NCI-H1436 (cell line): ENCODE measurements at places on chromosomes 3 and 15.

- DNase-seq = no peak
These were observed 19.6 kb upstream of the CHMP2B start for GRCh38 chr3:87207460-87207859.

DNA sequence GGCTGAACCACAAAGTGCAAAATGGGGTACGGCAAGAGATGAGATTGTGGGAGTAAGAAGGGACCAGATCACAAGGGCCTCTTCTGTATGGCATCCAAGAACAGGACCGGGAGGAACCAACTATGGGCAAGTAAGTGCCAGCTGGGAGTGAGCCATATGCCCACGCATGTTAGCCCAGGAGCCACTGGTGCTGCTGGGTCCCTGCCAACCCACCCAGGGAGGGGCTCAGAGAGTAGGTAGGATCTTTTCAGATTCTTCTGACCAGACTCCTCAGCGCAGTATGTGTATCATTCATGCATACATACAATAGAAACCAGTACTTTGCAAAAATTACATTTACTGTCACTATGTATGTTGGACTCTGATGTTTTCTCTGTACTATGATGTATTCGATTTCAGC is 54.0 kb downstream of the RAB11A start:
- DNase-seq = no peak

DNA sequence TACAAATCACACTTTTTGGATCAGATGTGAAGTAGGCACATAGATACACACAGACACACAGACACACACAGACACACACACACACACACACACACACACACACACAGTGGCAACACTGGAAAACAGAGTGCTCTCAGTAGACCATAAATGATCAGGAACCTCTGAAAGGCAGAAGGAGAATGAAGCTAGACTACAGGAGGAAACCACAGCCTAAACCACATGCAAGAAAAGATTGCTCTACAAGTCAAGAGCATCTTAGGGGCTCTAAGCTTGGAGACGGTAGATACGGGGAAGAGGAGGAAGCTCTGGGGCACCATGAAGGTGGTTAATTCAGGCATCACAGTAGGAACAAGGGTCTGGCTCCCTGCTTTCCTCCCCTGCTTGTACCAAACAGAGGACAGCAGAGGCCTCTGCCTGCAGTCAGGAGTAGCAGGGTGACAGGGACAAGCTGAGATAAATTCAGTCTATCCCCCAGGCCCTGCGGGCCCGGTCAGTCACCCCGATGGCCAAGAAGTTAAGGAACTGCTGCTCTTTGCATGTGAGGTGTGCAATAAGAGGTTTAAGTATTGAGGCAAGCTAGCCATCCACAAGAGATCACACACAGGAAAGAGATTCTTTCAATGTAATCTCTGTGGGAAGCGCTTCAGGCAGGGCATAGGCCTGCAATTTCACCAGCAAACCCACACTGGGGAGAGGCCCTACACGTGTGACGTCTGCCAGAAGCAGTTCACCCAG is 23.5 kb upstream of the ARPIN start:
- no peak for DNase-seq

DNA sequence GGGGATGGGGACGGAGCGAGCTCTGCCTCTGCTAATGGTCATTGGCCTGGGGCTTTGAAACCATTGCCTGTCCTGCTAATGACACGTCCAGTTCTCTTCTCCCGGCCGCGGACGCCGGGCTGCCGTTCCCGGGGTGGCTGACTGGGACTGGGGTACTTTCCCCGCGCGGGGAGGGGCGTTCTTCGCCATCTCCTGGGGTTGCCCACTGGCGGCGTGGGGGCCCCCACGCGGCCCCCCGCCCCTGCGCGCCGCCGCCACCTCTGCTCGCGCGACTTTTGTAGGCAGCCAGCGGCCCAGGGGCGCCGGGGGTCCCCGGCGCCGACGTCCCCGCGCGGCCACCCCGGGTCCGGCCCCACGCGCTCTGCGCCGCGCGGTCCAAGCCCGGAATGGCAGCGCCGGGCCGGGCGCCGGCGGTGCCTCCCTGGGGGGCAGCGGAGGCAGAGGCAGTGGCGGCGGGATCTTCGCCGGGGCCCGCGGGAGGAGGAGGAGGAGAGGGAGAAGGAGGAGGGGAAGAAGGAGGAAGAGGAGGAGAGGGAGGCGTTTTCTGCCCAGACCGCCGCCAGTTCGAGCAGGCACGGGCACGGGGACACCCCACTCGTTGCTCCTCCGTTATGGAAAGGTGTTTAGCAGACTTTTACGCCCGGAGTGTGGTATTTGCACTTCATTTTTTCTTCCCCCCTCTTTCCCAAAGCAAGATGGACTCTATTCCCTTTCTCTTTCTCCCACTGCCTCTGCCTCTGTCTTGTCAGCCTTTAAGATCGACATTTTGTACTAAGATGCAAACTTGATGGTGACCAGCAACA is 2.3 kb downstream of the BBX start:
- no peak for DNase-seq

- DNase-seq = no peak
These were observed 312.9 kb downstream of the RORA start for GRCh38 chr15:60916032-60916678.

DNA sequence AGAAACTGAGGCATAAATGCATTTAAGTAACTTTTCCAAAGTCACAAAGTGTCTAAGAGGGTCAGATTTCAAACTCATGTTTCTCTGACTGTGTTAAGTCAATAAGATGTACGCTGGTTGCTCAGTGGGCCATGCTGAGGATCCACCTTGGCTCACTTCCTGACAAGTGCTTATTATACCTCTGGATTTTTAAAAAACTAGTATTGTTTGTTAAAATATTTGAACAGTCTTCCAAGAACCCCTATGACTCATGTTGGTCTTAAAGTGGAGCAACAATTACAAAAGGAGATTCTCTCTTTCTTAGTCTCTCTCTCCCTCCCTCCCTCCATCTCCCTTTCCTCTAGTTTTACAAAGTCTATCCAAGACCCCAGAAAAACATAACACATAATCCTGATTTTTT is 1050.2 kb downstream of the AGBL1 start:
- DNase-seq = no peak

DNA sequence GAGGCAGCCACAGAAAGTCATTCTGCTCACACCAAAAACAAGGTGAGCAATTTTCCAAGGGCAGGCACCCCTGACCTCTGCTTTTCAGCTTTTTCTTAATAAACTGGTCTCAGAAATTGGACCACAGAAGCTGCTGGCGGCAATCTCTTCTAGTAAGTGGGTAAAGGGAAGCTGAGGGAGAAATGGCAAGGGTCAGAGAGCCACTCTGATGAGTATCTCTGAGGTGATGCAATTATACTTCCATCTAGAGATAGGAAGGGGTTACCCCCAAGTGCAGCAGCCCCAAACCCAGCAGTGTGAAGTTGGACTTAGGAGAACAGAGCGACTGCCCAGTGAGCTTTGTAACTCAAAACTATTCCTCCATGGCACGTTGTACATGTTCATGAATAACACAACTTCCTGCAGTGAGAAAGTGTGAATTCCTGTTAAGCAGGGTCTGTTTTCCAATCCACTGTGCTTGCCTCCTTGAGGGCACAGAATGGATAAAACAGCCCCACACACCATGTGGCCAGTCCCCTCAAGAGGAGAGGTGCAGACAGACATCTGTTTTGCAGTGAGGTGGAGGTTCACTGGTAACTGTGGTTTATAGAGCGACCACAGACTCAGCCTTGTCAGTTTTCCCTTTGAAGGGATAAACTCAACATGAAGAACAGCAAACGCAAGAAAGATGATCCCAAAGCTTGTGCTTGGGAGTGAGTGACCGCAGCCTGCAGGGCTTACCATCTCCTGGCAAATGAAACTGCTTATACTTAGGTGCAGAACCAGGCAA is 683.4 kb upstream of the CFAP20DC start:
- no peak for DNase-seq

DNA sequence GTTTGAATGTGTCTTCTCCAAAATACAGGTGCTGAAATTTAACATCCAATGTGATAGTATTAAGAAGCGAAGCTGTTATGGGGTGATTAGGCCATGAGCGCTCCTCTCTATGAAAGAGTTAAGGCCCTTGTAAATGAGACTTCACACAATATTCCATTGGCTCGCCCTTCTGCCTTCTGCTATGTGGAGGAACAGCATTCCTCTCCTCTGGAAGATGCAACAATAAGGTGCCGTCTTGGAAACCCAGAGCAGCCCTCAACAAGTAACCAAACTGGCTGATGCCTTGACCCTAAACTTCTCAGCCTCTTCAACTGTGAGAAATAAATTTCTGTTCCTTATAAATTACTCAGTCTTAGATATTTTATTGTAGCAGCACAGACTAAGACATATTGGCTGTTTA is 874.6 kb downstream of the ROBO1 start:
- DNase-seq = no peak

DNA sequence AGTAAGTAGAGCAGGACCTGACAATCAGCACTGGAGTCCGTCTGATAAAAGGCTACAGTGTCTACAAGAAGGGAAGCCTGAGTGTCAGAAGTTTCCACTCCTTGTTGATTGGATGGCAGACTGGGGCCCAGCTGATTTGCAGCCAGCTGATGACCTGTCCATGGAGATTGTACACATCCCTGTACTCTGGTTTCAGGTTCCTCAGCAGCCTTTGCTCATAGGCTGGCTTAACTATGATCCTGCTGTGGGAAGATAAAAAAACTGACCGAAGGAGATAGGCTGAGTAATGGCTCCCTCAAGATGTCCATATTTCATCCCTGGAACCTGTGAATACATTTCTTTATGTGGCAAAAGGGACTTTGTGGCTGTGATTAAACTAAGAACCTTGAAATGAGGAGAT is 11.7 kb upstream of the LACTB start:
- no peak for DNase-seq

DNA sequence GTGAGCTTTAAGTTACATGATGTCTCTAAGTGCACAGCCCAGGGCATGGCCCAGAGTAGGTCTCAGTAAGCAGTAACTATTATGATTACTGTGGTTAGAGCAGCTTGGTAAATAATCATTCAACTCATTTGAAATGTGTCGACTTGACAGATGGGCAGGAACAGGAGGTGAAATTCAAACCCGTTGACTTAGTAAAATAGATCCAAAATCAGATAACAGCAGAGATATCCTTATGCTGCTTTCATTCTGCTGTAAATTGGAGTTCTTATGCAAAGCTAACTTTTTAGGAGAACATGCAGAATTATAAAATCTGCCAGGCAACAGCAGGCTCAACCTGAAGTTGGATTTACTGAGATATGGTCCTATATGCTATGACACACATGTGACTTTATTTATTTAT is 118.7 kb upstream of the KLHL25 start:
- DNase-seq = no peak

GRCh38 chr3:102488331-102488730 is 53.5 kb downstream of the ZPLD1 start:
- no peak for DNase-seq

- no peak for DNase-seq
These were observed 139.1 kb downstream of the RTP4 start for GRCh38 chr3:187507266-187507665.

- peak; percentile 42 for DNase-seq
These were observed 51.7 kb downstream of the ARNT2 start for GRCh38 chr15:80455668-80456442.

GRCh38 chr3:47365213-47366153 is 15.3 kb upstream of the PTPN23 start:
- no peak for DNase-seq

- no peak for DNase-seq
These were observed 1.1 kb downstream of the ITPR1 start for GRCh38 chr3:4493941-4494894.

DNA sequence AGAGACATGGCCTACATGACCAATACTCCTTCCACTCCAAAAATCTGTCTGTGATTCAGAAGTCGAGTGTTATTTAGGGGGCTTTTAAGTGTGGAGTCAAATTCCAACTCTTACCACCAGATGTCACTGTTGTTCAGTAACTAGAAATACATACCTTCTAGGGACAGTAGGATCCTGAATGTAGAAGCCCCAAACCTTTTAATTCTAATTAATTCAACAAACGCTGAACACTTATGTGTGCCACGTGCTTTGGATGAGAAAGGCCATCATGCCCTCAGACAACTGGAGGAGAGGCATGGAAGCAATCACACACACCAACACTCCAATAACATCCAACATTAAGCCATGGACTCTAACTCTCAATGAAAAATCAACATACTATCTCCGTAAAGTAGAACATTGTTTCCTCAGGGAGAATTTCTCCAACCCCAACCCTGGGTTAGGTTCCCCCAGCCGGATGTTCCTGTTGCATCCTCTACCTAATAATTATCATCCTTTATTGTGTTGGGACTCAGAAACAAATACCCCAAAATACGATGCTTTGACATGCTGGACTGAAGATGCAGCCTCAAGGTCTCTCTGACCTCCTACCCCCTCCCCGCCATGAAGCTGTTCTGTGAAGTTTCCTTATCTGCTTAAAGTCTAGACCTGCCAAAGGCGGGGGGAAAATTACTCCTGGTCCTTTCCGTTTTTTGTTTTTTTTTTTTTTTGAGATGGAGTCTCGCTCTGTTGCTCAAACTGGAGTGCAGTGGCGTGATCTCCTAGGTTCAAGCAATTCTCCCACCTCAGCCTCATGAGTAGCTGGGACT is 8.0 kb upstream of the CCDC13 start:
- peak; percentile 37 for DNase-seq

GRCh38 chr3:27119639-27120038 is 249.5 kb downstream of the NEK10 start:
- DNase-seq = no peak

GRCh38 chr3:185741586-185741985 is 83.3 kb downstream of the IGF2BP2 start:
- DNase-seq = no peak

GRCh38 chr3:138941259-138941885 is 5.6 kb downstream of the FOXL2 start:
- no peak for DNase-seq

DNA sequence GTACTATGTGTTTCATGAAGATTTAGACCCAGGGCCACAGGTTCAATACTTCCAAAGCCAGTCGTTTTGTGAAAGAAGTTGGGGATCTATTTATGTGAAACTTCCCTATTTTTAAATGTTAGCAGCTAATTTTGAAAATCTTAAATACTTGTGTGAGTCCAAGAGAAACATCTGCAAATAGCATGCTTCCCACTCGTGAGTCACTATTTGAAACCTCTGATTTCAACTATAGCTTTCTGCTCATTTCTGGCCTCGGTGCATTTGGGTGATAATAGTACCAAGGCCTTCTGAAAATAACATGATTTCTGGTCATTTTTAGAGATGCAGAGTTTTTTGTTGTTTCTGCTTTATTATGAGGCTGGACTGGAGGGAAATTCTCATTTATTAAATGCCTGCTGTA is 110.0 kb downstream of the OPA1 start:
- DNase-seq = no peak

- no peak for DNase-seq
These were observed 87.6 kb downstream of the PDCD6IP start for GRCh38 chr3:33886015-33886414.

DNA sequence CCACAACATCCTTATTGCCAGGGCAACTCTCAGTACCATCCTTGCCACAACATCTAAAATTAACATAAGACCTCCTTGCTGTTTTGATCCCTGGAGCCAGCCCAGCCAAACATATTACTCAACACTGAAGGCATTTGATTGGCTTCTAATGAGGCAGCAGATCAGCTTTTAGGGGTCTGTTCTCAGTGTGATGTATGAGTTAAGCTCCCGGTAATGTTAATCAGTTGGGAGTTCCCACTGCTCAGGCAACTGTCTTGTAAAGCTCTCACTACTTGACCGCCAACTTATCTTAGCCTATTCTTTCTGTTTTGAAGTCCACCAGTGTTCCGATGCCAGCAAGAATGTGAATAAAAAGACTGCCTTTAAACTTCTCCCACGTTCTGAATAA is 158.9 kb downstream of the FOXB1 start:
- DNase-seq = no peak
